Cortex of kidney (tissue), 1 donor: ENCODE measurements at places on chromosomes 7 and 10.

DNA sequence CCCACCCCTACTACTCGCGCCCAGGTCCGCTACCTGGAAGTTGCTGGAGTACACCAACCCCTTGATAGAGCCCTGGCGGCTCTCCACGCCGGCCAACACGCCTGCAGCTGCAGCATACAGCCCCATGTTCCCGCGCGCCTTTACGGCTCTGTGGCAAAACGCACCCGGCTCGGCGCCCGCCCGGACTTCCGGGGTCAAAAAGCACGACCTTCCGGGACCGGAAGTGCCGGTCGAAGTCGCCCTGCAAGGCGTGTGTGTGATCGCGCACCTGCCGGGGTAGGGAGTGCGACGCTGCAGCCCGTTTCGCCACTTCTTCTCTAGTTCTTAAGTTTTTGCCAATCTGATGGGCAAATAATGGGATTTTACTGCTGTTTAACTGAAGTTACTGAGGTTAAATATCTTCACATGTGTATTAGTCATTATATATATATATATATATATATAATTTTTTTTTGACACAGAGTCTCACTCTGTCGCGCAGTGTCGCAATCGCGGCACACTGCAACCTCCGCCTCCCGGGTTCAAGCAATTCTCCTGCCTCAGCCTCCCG lies at the start of gene NSUN5:
TSS of gene NSUN5 (minus strand) at position 162 of the 550 bp plus-strand sequence. CDS start at position 126, 36 bp downstream.
- no peak for DNase-seq

DNA sequence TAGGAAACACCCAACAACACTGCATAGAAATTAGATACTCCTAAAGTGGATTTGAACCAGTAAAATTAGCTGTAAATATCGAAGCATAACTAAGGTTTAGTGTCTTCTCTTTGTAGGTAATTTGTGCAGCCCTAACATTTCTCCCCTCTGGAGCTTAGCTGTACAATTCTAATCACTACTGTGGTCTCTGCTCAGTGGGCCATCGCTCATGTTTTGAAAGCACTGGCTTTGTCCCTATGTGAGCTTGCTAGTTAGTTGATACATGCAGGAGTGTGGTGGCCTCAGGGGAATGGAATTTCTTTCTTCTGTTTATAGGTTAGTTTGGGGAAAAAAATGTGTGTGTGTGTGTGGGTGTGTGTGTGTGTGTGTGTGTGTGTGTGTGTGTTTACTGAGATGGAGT lies 373.1 kb downstream of the DPP6 start:
- DNase-seq: no peak

DNA sequence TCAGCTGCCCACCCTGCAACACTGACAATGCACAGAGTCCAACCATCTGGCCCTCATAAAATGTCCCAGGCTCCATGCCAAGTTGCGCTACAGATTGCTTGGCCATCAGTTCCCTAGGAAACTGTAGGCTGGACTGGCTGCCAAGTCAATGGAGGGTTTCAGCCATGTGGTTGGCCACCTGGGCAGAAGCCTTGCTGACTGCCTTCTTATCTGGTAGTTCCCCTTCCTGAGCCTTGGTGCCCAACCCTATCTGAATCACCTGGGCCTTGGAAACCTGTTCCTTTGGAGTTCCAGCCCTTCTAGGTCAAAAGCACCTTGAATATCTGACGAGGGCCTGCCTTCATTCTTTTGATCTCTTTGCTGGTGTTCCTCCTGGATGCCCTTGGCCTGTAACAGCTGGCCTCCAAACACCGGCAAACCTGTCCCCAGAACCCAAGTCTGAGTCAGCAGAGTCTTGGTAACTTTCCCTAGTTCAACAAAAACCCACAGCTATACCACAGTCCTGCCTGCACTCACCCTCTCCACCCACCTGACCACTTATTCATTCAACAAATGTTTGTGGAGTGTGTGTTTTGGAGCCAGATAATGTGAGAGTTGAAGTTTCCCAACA lies 37.4 kb upstream of the KDM7A start:
- DNase-seq: no peak

GRCh38 chr7:39127058-39127457 lies 149.3 kb downstream of the POU6F2 start:
- DNase-seq: no peak

GRCh38 chr7:98921608-98922372 lies 43.5 kb downstream of the TRRAP start:
- no peak for DNase-seq

DNA sequence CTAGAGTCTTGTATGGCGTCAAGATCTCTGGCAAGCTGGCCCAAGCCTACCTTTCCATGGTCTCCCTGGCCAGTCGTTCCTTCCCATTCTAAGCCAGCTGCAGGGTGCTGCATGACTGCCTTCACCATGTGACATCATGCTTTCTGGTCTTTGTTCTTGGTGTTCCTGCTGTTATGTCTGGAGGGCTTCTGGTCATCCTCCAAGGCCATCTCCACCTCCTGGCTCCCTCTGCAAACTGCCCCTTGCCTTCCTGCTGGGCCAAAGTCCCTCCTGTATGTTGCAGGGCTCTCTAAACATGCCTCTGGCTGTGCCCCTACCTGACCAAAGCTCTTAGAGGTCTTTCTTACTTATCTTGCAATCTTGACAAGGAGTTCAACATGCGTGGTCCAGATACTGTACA lies 44.4 kb upstream of the SHH start:
- no peak for DNase-seq

DNA sequence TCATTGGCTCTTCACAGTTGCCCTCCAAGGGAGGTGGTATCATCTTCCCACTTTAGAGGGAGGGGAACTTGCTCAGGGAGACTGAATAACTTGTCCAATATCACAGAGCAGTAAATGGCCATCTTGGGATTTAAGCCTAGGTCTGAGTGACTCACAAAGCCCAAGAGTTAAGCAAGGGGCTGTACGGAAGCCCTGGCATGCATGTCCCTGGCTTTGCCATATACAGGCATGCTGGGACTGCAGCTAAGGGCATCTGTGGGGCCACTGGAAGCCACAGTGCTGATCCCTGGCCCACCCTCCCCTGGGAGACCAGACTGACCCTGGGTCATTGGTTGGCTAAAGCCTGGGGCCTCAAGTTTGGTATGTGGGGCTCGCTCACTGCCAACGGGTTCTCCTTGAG lies 3.1 kb downstream of the VSIR start:
- DNase-seq: no peak

DNA sequence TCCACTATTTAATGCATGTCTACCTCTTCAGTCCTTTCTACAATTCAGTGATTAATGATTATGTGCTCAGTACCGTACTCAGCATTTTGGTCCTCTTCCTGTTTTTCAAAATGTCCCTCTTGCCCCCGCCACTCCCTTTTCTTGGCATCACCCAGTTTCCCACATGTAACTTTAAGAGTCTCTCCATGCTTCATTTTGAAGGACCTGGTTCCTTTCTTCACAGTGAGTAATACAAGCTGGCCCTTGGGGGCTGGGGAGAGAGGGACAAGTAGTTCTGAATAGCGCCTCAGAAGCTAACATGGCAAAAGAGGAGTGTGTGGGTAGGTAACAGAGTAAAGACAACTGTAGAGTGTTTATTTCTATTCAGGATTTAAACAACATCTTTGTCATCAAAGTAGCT lies 34.6 kb upstream of the SLIT1 start:
- DNase-seq: no peak

- no peak for DNase-seq
Observed at GRCh38 chr7:133562621-133563020, 309.7 kb downstream of the EXOC4 start.
